Renal cortical epithelial cell (primary cell): ENCODE measurements at places on chromosomes 16 and 17.

DNA sequence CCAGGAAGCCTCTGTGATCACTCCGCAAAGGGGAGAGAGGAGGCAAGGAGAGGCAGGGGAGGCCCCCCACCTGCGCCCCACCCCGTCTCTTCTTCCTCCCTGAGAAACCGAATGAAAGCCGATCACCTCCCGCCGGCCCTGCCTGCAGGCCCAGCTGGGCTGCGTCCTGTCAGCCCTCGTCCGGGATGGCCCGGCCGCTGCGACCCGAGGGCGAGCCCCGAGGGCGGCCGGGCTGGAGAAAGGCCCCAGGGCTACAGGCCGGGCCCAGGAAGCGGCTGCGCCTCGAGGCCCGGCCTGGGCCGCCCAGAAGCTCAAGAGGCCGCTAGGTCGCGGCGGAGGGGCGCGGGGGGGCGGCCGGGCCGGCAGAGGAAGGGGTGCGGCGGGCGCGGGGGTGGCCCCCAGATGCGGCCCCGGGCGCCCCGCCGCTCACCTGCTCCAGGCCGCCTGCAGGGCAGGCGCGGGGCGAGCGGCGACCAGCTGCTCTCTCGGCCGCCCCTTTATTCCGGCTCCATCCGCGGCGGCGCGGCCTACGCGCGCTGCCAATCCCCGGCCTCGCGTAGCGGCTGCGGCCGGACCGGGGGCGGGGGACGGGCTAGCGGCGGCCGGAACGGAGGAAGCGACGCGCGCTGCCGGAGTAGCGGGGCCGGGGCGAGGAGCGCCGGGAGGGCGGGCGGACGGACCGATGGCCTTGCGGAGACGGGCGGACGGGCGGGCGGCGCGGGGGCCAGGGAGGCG is at the start of gene ZNF319:
Gene ZNF319 (minus strand): TSS at position 702 of the 735 bp plus-strand sequence. CDS start 2,407 bp downstream, outside the sequence.
- DNase-seq, result no peak

GRCh38 chr17:6506679-6507231 is 49.6 kb downstream of the PITPNM3 start:
- DNase-seq, result peak; percentile 87

DNA sequence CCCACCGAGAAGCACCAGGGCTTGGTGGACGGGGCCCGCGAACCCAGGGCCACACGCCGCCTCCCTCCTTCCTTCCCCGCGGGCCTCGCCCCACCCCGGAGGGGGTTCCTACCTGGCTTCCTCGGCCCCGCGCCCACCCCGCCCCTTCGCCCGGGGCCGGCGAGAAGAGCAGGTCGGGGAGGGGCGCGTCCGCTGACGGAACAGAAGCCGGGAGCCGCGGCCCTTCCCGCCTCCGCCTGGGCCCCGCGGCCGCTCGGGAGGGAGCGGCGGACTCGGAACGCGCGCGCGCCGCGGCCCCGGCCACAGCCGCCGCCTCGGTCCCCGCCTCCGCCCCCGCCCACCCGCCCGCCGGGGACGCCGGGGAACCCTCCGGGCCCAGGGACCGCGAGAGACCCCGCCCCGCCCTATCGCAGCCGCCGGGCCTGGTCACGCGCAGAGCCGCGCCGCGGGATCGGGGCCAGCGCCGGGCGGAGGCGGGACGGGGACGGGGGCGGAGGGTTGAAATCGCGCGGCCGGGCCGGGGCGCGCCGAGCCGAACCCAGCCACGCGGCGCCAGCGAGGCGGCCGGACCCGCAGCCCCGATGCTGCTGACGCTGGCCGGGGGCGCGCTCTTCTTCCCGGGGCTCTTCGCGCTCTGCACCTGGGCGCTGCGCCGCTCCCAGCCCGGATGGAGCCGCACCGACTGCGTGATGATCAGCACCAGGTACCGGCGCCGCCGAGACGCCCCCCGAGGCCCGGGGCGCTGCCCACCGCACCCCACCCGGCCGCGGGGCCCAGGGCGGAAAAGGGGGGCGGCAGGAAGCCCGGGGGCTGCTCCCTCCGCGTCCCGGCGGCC is at the start of gene TLCD3A:
Gene TLCD3A (plus strand): TSS at position 530 of the 835 bp plus-strand sequence. CDS start 52 bp downstream, at position 582.
- DNase-seq, result no peak

GRCh38 chr16:77881355-77882030 is 93.1 kb downstream of the VAT1L start:
- no peak for DNase-seq

- no peak for DNase-seq
Observed at GRCh38 chr16:6642271-6642670, 690.4 kb upstream of the RBFOX1 start.

- DNase-seq, result no peak
Observed at GRCh38 chr16:12405089-12405488, 398.6 kb downstream of the CPPED1 start.

- DNase-seq, result no peak
Observed at GRCh38 chr17:39138431-39139160, 12.8 kb downstream of the PLXDC1 start.

GRCh38 chr17:9872852-9873251 is 32.2 kb downstream of the RCVRN start:
- no peak for DNase-seq

DNA sequence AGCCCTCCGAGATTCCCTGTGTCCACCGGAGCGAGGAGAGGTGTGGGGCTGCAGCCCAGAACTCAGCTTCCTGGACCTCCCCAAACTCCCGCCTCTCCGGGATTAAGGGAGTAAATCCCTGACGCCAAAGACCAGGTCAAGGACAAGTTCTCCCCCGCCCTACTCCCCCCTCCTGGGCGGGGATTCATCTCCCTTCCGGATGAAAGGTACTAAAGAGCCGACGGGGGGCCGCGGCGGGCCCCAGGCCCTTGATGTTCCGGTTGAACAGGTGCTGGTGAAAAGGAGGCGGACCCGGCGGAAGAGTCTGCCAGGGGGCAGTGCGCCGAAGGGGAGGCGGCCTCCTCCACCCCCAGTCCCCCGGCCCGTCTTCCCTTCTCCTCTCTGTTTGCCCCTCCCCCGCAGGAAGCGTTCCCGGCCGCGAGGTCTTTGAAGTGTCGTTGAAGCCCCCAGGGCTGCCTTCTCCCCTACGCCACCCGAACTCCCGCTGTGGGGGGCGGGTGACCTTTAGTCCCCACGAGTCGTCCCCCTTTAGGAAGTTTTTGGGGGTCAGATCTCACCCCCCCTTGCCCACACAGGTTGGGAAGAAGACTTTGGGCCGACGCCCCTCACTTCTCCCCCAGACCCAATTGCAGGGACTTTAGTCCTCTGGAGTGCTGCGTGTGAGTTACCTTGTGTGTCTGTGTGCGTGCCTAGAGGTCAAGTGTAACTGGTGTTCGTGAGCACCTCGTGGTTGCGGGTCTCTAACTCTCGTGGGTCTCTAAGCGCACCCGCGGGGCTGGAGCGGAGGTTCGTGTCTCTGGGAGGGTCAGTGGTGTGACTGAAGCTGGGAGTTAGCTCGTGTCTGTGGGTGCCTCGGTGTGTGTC is 1.1 kb upstream of the MLLT6 start:
- DNase-seq, result peak; percentile 71

DNA sequence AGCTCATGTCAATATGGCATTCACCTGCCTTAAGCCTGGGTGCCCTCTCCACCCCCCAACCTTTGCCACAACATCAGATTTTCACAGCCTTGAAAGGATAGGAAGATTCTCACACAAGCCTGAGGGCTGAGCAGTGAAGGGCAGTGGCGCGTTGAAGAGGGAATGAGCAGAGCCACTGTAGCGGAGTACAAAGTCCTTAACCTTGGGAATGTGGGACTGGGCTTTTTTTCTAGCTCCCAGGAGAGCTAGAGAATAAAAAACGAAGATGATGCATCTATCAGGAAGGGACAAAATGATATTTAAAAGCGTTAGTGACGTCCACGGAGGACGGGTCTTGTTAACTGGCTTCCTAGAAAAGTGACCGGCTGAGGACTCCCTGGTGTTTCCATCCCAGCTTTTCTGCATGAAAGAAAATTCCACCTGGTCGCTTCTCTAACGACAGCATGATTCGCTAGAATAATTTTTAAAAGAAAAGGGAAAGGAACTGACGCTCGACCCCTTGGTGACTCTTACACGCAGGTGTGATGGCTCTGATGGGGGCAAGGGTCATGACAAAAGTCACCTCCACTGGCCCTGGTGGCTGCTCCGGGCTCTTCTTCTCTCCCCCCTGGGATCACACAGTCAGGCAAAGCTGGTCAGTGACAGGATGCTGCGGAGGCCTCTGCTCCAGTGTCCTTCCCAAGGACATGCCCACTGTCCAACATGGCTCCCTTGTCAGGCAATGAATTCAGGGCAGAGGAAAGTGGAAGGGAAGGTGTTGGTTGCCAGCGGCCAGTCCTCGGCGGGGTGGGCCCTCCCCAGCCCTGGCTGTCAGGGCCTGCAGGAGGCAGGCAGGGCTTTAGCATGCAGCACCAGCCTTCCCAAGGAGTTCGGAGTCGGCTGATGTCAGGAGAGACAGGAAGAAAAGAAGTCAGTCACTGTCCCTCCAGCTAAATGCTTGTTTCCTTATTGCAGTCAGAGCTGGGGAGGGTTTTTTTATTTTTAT is 58.4 kb upstream of the IRX3 start:
- no peak for DNase-seq

GRCh38 chr17:37211136-37211535 is 164.6 kb upstream of the C17orf78 start:
- DNase-seq, result no peak

- DNase-seq, result no peak
Observed at GRCh38 chr16:70694868-70695218, 9.0 kb upstream of the MTSS2 start.

GRCh38 chr16:2478279-2478678 is 3.4 kb downstream of the TBC1D24 start:
- no peak for DNase-seq

- DNase-seq, result no peak
Observed at GRCh38 chr17:22203208-22203715, 510.9 kb downstream of the KCNJ18 start.

DNA sequence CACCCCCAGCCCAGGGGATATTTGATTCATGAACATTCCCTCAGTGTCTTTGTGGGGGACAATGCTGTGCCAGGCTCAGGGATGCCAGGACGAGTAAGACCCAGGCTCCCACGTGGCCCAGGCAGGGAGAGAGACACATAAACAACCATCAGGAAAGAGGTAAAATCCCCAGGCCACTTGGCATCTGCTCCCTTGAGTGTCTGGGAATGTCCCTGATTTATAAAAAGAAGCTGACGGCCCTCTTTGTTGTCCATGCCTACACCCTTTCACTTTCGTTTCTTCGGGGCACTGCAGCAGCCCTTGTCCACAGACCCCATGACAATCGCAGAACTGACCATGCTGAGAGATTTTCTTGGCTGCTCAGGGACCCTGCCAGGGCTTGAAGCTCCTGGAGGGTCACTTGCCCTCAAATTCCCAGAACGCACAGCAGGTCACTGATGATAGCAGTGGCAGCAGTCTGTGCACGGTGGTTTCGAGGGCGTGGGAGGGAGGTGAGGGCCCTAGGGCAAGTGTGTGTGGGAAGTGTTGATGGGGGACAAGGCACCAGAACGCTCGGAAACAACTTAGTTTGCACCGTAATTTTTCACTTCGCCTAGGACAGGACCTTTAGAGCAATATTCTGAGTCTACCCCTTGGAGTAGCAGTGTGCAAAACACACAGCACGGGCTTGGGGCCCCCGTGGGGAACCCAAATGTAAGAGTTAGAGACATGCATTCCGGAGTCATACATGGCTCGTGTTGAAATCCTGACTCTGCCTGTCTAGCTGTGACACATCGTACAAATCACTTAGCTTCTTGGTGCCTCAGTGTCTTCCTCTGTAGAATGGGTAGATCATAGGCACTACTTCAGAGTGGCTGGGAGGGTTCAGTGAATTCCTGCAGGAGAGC is 4.7 kb downstream of the NOD2 start:
- peak; percentile 71 for DNase-seq

DNA sequence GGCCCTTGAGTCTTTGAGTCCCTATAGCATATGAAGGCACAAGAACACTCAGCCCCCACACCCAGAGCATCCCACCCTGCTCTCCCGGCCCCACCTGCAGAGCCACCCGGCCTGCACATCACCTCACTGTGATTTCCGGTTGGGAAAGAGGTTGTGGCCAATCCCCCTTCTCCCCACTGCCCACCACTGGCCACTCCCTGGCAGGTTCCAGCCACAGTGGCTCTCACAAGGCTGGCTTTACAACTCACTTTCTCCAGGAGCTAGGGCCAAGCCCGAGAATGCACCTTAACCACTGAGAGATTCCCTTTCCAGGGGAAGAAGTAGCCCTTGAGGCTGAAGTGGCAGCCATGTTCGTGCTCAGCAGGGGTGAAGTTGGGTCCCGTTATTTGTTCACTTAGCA is 123.9 kb downstream of the C16orf78 start:
- no peak for DNase-seq

DNA sequence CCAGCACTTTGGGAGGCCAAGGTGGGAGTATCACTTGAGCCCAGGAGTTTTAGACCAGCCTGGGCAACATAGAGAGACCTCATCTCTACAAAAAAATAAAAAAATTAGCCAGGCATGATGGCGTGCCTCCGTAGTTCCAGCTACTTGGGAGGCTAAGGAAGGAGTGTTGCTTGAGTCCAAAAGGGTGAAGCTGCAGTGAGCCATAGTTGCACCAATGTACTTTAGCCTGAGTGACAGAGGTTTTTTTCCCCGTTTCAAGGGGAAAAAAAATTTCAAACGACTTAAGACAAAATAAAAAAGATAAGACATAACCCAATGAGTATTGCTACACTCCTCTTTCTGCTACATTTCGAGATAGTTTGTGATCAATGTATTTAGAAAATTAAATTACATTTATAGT is 6.8 kb downstream of the DHX8 start:
- no peak for DNase-seq

DNA sequence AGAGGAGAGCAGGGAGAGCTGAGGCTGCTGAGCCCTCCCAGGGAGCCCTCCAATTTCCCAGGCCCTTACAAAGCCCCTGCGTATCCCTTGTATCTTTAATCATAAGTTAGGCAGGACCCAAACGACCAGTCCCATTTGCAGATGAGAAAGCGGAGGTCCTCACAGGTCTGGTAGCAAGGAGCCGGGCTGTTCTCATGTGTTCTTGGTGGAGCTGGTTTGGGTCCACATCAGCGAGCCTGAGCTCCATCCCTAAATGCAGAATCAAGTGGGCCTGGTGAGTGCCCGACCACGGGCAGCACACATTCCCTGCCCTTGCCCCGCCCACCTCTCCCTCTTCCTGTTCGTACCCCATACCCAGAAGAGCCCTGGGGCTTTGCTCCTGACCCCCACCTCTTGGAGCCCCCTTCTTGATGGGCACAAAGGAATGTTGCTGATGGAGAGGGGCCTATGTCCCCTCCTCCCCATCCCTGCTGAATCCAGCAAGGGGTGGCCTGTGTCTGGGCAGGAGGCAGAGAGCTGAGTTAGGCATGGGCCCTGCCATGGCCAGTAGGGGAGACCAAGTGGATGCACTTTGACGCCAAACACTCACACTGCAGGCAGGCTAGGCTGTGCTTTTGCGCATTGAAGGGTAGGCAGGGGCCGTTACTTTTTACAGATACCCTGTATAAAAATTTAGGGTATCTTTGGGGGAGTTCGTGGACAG is 18.3 kb upstream of the ADCY7 start:
- no peak for DNase-seq

- peak; percentile 76 for DNase-seq
Observed at GRCh38 chr16:57694725-57695679, at the start of gene DRC7. DRC7 (plus strand) TSS chr16:57694806; CDS start chr16:57697950, 3,144 bp downstream.
